ENCODE measurements at places on chromosomes 2 and 18.

DNA sequence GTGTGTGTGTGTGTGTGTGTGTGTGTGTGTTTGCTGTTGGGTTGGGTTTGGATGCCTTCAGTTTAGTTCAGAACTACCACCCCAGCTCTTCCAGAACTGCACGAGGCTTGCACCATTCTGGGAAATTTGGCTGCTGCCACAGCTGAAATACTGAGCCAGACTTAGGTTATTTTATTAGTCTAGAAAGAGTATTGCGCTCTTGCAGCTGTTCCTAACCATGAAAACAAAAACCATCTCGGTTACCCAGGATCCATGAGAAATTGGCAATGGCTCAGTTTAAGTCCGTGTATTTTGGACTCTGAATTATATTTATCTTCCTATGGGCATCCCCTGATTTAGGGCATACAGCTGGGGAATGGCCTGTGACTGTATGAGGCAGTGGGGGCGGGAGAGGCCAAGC, 83.2 kb downstream of the TANC1 start:
- DNase-seq: no peak

DNA sequence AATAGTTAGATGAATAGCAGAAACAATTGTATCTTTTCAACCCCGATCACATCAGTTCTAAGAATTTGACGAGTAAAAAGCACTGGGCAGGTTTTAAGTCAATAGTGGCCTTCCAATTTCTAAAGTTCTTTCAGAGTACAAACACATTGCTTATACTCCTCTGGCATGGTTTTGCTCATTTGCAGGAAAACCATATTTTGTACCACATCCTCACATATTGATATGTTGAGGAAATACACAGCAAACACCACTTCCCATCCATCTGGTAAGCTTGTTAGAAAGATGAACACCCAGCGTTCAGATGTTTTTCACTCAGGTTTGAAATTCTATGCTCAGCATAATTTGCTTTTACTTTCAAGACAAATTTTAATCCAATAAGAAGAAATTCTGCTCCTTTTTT, 344.6 kb upstream of the ACVR2A start:
- DNase-seq: no peak

DNA sequence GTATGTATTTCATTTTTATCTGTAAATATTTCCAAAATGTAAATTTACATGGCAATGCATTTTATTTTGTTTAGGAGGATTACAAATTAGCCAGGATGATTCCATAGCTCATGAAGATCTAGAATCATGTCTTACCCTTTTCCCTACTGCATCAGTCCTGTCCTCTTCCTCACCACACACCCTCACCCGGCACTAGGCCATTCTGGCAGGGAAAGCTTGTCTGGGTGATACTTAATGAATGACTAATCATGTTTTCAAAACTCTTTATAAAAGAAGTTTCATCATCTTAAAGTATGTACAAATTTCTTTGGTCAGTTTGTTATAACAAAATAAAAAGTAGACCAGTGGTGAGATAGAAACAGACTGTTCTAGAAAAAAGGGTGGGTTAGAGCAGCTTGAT, 283.3 kb upstream of the VWC2L start:
- no peak for DNase-seq

DNA sequence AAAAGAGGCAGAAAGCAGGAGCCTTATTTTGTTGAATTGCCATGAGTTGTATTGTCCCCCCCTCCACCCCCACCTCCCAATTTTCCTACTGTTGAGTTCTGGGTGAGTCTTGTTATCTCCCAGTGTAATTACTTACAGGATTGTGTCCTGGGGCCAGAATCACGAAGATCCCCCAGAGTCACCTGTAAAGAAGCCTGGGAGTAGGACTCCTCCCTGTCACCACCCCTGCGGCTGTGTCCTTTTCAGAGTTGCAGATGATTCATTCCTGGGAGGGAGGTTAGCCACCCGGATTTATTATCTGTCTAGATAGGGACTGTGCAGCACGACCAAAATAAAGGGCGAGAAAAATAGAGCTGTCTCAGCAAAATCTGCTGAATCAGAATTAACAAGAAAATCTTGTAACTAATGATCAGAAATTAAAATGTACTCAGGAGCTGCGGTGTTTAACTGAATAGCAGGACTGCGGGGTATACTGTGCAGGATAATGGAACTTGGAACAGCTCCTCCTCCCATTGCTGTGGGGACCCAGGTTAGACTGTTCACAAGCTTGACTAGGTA, 81.7 kb upstream of the CAPN13 start:
- no peak for DNase-seq

- DNase-seq: no peak
Measured at GRCh38 chr18:74472312-74472711, 15.2 kb upstream of the DIPK1C start.

GRCh38 chr18:23462876-23463275, 9.8 kb downstream of the RIOK3 start:
- DNase-seq: no peak

DNA sequence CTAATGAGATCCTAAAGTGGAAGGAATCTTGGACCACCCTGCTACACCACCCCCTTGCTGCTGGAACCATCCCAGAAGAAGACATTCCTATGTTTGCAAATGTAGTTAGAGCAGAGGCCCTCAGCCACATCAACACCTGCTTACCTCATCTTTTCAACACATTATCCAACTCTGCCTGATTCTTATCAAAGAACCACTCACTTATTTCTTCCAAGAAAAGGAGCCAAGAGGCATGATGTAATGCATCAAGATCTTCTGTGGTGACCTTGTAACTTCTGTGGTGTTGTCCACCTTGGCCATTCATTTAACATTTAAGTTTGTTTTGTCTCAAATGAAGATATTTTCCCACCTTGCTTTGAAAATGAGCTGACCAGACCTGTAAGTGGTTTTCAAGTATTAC, 338.1 kb downstream of the CTNNA2 start:
- DNase-seq: no peak

DNA sequence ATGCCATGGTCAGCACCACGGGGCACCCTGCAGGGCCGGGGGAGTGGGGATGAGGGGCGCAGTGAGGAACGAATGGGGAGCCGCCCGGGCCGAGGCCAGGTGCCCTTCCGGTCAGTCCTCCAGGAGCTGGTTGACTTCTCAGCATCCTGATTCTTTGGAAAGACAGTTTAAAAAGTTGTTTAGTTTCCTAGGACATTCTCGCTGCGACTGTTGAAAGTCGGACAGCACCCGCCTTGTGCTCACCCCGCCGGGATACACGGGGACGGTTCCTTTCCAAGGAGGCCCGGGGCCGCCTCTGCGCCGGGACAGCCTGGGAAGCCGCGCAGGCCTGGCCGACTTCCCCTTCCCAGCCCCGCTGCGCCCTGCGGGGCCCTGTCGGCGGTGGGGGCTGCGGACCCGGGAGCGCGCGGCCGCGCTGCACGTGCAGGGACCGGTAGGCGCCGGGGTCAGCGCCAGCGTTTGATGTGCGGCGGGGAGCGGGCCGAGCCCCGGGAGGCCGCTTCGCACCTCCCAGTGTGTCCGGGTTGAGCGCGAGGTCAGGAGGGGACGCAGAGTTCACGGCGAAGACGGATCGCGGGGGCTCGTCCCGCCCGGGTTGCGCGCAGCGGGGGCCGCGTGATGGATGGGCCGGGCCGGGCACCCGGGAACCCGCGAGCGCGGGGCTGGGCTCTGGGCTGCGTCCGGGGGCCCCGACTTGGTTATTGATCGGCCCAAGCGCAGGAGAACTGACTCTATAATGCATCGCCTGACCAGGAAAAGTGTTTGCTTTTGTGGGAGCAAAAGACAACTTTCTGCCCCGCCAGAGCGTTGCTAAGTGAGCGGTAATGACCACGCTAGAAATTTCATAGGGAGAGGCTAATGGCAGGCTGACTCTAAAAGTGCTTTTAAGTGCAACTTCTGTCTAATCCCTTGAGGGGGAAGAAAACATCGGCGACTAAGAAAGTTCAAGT, 28.0 kb upstream of the SMIM21 start:
- peak; percentile 60 for DNase-seq

- DNase-seq: no peak
Measured at GRCh38 chr18:47793609-47794008, 136.8 kb downstream of the SMAD2 start.

DNA sequence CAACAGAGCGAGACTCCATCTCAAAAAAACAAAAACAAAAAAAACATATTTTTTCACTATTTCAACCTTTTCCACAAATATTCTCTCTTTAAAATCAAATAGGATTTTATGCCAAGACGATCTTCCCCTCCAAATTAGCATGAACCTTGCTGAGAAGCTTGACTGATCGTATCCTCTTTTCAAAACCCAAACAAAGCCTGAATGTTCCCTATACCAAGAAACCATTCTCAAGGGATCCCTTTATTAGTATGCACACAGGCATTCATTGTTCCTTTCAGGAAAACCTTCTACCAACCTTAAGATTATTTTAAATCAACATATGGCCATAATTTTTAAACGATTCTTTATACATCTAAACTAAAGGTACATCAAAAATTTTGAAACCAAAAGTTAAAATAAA, 6.3 kb downstream of the SPIRE1 start:
- DNase-seq: no peak

GRCh38 chr2:143955401-143956065, 564.4 kb downstream of the ZEB2 start:
- DNase-seq: no peak

DNA sequence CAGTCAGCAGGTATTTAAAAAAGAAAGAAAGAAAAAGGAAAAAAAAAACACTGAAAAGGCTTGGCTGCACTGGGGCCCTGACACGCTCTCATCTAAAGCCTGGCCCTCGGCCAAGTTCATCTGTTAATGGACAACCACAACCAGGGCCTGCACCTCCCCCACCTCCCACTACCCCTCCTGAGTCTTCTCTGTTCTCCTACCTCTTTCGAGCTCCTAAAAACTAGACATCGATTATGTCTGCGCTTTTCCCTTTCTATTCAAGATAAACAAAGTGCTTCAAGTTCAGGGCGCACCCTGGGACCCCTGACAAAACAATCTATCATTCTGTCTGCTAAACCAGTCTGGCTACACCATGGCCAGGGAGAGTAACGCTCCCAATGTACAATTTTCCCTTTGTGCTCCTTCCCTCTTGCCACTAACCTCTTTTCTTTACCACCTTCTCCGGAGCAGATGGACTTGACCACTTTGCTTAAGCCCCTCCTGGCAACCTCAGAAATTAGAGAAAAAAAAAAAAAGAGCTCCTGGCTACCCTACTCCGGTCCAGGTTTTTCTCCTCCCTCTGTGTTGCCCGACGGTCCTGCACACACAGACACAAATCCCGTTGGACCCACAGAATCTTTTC, 22.7 kb downstream of the BCL11A start:
- DNase-seq: peak; percentile 70

GRCh38 chr2:68244456-68244855, 7.9 kb downstream of the PPP3R1 start:
- no peak for DNase-seq

- DNase-seq: no peak
Measured at GRCh38 chr2:13806539-13806938, 826.0 kb upstream of the LRATD1 start.

DNA sequence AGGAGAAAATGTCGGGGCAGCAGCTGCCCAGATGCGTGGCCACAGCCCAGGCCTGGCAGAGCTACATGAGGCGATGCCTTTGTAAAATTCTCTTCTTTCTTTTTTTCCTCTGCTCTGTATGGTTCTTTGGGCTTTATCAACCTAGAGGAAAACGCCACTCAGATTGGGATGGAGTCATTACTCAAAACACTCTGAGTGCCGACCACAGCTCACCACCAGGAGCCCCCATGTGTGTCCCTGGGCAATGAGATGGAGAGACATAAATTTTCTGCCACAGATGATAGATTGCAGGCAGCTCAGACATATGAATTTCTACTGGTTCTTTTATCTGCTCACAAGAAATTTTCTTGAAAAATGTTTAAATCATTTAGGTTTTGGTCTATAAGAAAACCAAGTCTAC, 56.0 kb downstream of the PARD6G start:
- no peak for DNase-seq

DNA sequence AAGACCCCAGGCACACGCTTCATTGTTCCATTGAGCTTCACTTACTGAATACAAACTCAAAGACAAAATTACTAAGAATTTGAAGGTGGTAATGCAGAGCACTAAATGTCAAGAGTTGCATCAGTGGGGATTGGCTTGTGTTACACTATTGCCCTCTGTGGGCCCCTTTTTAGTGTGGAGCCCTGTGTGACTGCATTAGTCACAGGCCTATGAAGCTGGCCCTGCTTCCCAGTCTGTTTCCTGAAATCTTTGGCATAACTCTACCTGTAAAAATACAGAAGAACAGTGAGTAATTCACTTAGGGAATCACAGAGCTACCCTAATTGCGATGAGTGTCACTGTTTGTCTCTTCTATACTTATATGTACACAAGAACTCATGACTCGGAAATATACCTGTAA, 40.0 kb upstream of the STPG4 start:
- no peak for DNase-seq

DNA sequence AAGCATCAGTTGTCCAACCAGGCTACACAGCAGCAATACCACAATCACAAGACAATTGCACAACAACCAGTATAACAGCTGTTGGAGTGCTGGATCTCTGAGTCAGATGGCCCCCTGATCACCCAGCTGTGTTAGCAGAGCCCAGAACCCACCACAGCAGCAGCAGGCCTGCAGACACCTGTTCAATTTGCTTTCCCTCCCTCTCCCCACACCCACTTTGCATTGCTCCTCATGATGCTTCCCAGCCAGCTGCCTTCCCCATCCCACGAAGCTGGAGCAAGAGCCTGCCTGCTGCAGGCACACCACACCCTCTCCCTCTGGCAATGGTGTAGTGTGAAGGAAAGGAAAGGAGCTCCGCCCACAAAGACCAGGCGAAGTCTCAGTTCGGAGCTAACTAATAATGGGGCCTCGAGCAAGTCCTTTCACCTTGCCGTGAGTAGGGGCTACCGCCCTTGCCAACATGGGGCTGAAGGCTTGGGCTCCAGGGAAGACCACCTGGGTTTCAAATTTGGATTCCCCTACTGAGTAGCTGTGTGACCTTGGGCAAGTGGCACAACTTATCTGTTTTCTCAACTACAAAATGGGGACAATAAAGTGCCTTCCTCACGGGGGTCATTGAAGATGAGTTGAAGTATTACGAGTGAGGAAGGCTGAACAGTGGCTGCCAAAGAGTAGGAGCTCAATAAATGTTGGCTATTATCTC, 19.4 kb upstream of the ZBTB7C start:
- DNase-seq: no peak
